ENCODE measurements at places on chromosomes 12 and 14. TPM values are rescaled to one million over a fixed set of nuclear protein-coding genes. Genes with fewer than 3 reads are reported as not detected.

DNA sequence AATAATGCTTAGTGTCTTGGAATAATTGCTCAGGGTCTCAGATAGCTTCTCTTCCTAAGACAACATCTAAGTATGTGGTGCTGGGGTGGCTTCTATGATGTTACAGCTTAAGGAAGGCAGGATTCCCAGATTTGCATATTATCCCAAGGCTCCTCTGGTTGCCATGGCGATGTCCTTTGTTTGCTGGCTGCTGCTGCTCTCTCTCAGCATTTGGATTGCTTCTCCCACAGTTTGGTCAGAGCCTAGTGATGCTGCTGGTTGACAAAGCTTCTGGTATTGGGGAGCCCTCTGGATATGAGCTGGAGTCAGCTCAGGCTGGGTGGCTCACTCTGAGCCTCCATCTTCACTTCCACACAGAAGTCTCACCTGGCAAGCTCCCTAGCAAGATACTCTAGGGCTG, 56.4 kb upstream of the FBXO33 start:
- DNase-seq, result no peak

- DNase-seq, result no peak
These were observed 230.1 kb downstream of the ANO6 start for GRCh38 chr12:45446013-45446412.

DNA sequence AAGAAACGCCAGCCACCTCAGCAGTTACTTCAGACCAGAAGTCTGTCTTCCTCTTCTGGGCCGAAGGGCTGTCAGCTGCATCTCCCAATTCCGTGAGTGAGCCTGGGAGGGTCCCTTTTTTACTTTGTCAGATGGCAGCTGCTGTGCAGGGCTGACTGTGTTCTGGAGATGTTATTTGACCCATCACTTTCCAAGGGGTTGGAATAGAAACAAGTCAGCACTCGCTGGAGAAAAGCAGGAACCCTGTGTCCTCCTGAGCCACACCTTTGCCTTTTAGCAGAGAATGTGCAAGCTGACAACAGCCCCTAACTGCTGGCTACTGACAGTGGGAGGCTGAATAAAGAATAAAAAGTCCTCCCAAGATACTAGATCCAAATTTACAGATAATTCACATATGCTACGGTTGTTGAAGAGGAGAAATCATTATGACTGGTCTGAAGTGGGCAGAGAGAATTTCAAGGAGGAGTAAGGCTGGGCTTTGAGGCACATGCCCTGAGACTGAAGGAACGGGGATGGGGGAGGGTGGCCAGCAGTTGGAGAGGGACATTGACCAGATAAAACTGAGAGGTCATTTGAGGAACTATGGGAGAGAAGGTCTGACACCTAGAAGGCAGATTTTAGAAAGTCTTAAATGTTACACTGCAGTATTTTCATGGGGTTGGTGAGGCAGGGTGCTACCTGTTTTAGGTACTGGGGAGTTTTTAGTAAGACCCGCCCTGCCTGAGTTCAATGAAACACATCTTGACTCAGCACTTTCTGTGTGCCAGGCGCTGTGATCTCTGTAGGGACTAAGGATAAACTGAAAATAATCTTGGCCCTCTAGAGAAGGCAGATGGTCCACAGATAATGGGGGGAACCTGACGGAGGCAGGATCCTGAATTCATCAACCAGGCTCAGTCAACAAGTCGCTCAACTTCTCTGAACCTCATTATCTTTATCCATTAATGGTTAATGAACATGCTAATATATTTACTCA, 27.4 kb downstream of the FAM234B start:
- DNase-seq, result no peak

GRCh38 chr14:61109288-61109687, 128.2 kb downstream of the SLC38A6 start:
- no peak for DNase-seq

DNA sequence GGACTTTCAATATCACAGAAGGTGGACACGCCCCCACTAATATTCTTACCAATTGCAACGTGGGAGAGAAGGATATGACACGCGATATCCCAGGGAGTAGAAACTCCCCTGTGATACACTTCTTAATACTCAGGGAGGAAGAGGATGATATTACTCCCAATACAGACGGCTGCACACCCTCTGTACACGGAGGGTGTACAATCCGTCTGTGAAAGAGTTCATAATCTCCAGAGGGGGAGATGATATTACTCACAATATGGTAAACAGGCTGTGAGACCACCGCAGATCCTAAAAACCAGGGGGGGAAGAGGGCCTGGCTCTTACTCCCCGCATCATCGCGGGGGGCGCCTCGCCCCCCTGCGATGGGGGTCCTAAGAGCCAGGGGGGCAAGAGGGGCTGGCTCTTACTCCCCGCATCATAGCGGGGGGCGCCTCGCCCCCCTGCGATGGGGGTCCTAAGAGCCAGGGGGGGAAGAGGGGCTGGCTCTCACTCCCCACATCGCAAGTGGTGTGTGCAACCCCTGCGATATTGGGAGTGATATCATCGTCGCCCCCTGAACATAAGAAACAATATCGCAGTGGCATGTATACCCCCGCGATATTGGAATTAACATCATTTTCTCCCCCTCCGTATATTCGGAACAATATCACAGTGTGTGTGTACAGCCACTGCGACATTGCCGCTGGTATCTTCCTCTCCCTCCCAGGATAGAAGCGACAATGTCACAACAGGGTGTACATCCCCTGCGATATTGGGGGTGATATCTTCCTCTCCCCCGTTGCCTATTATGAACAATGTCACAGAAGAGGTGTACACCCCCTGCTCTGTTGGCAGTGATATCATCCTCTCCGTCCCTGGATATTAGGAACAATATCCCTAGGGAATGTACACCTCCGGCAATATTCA, 8.9 kb upstream of the CLEC6A start:
- no peak for DNase-seq

Gene KCNK13
- total RNA-seq, result not detected

Gene TAS2R7
- total RNA-seq, result not detected

Gene NXPH4
- not detected for total RNA-seq

Gene DACT1
- total RNA-seq, result 5.9 TPM

Gene CLEC1B
- total RNA-seq, result 0.35 TPM

Measured in uterus (tissue), 4 donors.